AG04449 (cell line): ENCODE measurements at places on chromosomes 12 and 14.
A peak's percentile ranks its signal among the peaks of the same experiment; 100 is the strongest.

GRCh38 chr12:75977952-75978671 lies 53.5 kb downstream of the PHLDA1 start:
- peak; percentile 99 for DNase-seq

DNA sequence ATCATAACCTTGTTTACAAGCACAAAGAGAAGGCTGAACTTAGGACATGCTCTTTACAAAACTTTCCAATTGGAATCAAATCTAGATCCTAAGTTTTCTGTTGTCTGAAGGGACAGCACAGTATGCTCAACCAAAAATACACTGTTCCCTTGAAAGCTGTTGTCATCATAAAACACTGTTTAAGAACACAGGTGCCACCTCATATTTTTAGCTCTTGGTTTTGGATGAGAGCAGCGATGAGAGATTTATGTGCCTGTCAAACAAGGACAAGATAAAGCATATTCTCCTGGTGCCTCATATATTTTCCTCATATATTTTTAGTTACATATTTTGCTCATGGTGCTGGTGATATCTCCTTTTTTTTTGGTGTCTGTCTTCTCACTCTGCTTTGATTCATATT lies 788.4 kb downstream of the AACS start:
- DNase-seq, result no peak

GRCh38 chr14:89600950-89601826 lies 184.2 kb upstream of the FOXN3 start:
- peak; percentile 66 for DNase-seq

DNA sequence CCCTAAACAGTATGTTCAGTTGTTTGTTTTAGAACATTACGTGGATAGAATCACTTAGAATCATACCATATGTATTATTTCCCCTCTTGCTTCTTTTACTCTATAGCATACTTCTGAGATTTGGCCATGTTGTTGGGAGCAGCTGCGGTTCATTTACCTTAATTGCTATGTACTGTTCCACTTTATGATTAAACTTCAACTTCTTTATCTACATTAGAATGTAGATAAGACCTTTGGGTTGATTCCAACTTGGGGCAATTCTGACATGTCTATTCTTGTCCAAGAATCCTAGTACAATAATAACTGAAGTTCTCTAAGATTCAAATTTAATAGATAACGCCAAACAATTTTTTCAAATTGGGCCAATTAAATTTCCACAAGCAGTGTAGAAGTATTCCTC lies 80.7 kb downstream of the GRIN2B start:
- DNase-seq, result no peak

- DNase-seq, result no peak
Measured at GRCh38 chr12:16492820-16493797, 112.9 kb downstream of the LMO3 start.

DNA sequence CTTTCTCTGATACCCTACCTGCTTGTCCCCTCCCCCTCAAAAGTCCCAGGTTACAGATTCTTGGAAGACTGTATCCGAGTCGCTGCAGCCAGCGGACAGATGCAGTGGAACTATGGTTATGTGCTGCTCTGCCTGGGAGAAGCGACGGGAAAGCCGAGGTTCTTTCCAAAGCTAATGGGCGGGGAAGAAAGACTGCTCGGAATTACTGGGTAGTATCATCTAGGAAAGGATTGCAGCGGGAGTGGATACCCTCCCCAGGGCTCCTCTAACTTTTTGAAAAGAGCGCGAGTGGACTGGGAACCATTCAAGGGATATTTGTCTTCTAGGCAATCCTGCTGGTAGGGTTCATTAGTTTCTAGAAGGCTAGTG lies 1.4 kb downstream of the PTHLH start:
- DNase-seq, result no peak

DNA sequence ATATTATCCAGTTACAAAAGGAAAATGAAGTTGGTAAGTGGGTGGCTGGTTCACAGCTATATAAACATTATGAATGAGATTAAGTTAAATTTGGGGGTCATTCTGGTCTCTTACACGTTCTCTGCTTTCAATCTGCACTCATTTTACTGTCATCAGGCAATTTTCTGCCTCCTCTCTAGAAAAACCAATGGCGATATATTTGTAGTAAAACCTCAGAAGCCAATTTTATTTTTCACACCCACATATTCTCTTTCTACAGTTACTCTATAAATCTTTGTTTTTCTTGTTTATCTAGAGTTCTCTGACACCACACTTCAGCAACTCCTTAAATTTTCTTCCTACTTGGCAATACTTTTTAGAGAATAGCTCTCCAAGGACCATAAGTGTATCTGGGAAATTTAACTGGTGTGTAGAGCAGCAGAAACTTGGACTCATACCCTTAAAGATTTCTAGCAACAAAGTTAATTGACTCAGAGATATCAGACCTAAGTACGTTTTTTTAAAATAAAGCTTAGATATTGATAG lies 926.9 kb downstream of the TMTC2 start:
- no peak for DNase-seq

DNA sequence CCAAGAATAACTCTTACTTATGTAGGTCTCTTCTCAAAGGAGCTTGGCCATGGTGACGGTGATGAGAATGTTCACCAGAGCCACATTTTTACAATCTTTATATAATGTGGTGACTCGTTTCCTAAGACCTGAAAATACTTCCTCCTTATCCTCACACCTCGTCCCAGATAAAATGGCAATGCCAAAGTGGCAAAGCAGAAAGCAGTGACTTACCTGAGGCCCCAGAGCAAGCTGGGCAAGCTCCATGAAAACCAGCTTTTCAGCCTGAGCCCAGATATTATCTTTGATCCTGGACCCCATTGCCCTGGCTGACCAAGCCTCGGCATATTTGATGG lies 173.6 kb upstream of the PRMT8 start:
- no peak for DNase-seq

DNA sequence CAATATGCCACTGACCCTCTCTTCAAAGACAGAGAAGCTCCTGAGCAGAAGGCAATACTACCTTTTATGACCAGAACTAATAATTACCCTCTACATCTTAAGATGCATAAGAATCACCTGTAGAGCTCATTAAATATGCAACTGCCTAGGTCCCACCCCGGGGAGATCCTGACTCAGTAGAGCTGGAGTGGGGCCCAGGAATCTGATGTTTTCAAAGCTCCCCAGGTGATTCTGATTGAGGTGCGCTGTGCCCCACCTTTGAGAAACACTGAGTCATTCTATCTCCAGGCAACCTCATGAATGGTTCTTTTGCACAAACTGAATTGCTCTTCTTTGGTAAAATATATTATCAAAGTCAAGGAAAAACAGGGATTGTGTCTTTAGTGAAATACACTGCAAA lies 149.3 kb upstream of the BMP4 start:
- DNase-seq, result no peak

DNA sequence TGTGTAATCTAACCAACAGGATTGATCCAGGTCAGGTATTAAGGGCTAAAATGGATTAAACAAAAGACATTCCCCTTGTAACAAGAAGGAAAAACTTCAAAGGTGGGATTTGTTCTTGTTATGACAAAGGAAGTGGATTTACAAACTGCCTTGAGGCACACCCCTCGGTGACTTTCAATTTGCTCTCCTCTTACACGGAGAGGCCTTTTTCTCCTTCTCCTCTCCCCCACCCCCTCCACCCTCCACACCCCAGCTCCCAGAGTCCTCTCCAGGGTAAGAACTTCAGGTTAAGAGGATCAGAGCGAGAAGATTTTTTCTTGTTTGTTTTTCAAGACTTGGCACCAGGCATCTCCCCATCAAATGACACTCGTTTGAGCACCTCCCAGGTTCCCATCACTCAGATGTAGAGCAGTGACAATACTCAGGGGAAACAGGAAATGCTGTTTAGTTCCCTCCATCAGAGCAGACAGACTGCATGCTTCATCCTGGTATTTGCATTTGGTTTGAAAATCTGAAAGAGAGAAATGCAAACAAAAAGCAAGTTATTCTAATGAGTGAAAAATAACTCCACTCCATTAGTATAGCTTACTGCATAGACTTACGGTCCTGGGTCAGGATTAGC lies 77.6 kb upstream of the TMEM260 start:
- no peak for DNase-seq

GRCh38 chr12:111602348-111602747 lies 3.2 kb upstream of the ATXN2 start:
- DNase-seq, result no peak

DNA sequence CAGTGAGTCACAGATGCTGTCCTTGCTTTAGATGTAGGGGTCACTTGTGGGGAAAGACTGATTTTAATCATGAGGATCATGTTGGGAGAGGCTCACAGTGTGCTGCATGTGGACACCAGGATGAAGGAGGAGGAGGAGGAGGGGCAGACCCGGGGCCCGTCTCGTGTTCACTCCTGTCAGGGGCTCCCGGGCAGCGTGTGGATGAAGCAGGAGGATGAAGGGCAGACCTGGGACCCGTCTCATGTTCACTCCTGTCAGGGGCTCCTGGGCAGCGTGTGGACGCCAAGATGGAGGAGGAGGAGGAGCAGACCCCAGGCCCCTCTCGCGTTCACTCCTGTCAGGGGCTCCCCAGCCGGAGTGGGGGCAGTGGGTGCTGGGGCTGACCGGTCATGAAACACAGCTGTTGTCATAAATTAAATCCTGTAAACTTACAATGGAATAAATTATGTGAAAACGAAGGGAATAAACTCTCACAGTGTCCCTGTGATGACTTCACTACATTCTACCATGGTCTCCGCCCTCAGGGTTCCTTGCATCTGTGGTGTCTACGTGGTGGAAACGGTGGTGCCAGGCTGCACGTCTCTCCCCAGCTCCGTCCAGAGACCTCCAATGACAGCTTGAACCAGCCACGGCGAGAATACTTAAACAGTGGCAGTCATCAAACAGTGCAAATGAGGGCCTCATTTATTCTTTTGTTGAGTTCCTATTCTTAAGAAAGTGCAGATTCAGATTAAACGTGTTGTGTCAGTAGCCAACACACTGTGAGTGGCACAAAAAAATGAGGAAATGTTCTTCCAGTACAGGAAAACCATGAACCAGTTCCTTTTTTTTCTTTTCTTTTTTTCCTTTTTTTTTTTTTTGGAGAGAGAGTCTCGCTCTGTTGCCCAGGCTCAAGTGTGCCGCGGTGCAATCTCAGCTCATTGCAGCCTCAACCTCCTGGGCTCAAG lies 37.7 kb upstream of the SFSWAP start:
- DNase-seq, result no peak

DNA sequence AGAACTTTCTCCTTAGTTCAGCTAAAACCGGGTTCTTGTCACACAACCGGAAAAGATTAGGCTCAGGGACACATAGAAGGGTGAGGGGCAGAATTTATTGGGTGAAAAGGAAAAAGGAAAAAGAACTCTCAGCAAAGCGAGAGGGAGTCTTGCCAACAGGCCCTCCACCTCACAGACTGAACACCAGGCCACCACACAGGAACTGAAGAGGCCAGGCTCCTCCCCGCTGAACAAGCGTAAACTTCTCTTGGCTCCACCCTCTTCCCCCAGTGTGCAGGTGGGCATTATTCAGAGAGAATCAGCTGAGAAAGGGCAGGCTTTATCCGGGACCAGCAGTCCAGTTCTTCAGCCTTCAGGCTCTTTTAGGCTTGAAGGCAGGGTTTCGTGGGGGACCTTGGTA lies 125.6 kb upstream of the FGD4 start:
- no peak for DNase-seq

DNA sequence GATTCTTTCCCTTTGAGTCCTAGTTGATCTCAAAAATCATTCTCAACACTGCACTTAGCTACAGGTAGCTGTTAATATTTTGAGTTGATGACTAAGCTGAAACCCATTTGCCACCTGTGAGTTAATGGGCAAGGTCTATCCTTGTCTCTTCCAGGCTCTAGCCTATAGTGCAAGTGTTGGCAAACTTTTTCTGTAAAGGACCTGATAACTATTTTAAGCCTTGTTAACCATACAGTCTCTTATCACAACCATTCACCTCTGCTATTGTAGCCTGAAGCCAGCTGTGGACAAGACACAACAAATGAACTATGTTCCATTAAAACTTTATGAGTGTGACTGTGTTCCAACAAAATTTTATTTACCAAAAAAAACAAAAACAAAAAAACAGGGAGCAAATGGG lies 19.4 kb downstream of the RAP1B start:
- no peak for DNase-seq

DNA sequence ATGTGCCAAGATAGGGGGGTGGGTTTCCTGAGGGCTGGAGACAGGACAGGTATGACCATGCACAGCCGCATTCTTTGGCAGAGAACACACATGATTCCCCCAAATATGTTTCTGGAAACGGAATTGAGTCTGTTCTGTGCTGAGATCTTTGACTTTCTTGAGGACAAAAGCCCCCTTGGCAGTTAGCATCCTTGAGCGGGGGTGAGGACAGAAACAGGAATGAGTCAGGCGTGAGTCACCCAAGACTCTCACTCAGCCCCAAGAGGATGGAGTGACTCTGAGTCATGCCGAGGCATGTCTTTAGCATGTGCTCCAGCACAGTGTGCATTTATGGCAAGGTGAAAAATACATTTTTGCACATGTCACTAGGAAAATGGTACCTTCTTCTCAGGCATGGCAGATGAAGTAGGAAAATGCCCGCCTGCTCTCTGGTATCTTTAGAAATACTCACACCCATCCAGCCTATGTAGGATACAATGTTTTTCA lies 52.1 kb downstream of the DAD1 start:
- no peak for DNase-seq
